ENCODE measurements at places on chromosomes 6 and 20.
A peak's percentile ranks its signal among the peaks of the same experiment; 100 is the strongest.

DNA sequence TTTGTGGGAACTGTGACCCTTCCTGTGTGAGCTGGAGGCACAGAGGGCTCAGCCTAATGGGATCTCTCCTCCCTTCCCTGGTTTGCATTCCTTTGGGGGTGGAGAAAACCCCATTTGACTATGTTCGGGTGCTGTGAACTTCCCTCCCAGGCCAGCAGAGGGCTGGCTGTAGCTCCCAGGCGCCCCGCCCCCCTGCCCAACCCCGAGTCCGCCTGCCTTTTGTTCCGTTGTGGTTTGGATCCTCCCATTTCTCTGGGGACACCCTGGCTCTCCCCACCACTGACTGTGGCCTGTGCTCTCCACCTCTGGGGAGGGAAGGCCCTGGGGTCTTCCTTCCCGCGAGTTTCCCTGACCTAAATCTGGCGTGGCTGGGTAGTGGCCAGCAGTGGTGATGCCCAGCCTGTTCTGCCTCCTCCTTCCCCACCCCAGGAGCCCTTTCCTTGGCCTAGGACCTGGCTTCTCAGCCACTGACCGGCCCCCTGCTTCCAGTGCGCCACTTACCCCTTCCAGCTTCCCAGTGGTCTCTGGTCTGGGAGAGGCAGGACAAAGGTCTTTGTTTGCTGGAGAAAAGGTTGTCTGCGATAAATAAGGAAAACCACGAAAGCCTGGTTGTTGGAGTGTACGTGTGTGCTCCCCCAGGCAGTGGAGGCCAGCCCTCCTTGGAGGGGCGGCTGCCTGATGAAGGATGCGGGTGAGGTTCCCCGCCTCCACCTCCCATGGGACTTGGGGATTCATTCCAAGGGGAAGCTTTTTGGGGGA lies 4.9 kb downstream of the VEGFA start:
- DNase-seq, result peak; percentile 79

- DNase-seq, result no peak
Measured at GRCh38 chr6:116887168-116887567, 10.1 kb downstream of the RFX6 start.

DNA sequence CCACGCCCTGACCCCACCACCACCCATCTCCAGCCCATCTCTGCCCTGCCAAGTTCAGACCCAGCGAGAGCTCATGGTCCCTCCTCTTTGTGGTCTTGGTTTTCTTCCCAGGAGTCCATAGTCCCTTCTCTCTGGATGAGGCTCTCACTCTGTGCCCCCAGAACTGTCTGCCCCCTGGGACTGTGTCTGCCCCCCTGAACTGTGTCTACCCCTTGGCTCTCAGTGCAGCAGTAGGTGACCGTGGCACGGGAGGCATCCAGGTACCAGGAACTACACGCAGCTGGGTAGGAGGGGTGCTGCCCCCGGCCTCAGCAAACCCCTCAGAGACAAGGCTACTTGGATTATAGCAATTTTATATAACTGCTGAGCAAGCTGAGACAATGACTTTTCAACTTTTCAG lies 23.6 kb downstream of the PRR18 start:
- no peak for DNase-seq

- DNase-seq, result no peak
Measured at GRCh38 chr6:56299916-56300315, 52.5 kb upstream of the COL21A1 start.

- DNase-seq, result no peak
Measured at GRCh38 chr20:46200582-46201570, 82.8 kb downstream of the CD40 start.

- no peak for DNase-seq
Measured at GRCh38 chr6:100103194-100103593, 109.2 kb upstream of the MCHR2 start.

GRCh38 chr6:55872866-55873265 lies 2.5 kb downstream of the BMP5 start:
- DNase-seq, result no peak

DNA sequence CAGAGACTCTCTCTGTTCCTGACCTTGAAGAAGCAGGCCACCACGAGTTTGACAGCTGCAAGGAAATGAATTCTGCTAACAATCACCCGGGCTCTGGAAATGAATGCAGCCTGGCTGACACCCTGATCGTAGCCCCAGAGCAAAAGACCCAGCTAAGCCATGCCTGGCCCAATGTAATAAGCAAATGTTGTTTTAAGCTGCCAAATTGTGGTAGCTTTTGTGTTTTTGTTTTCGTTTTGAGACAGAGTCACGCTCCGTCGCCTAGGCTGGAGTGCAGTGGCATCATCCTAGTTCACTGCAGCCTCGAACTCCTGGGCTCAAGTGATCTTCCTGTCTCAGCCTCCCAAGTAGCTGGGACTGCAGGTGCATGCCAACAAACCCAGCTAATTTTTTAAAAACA lies 3.3 kb upstream of the OXT start:
- DNase-seq, result no peak

- no peak for DNase-seq
Measured at GRCh38 chr6:3328145-3328544, 69.4 kb downstream of the PSMG4 start.

DNA sequence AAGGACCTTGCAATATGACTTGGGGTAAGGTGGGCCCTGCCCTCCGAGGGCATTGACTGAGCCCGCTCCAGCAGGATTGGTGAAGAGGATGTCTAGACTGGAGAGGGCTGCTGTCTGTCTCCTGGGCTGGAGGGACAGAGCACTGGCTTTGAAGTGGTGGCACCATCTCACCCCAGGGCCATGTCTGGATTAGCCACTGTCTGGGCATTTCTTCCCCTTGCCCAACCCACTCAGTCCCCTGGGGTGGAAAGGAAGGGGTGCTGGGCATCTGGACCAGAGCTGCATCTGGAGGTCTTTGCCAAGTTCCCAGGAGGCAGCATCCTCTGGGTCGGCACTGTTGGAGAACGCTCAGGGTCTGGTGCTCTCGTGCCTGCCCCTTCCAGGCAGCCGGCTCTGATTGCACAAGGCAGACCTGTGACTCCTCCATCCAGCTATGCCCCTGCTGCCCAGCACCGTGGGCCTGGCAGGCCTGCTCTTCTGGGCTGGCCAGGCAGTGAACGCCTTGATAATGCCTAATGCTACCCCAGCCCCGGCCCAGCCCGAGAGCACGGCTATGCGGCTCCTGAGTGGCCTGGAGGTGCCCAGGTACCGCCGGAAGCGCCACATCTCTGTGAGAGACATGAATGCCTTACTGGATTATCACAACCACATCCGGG lies at the start of gene R3HDML:
Gene R3HDML, plus strand, starts transcription at position 319 of the 656 bp plus-strand sequence. Its CDS starts 115 bp downstream, at position 434.
- no peak for DNase-seq

DNA sequence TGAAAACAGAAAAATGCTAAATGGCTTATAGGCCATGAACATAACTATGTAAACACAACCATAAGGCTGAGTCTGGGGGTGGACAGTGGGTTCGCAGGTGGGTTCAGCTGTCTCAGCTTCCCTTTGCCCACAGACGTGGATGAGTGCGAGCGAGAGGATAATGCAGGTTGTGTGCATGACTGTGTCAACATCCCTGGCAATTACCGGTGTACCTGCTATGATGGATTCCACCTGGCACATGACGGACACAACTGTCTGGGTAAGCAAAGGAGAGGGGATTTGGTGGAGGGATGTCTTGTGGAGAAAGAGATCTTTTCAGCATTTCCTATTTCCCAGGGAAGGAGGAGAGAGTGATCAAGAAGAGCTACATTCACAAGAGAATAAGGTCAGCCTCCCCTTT lies 14.7 kb downstream of the SCUBE3 start:
- no peak for DNase-seq

DNA sequence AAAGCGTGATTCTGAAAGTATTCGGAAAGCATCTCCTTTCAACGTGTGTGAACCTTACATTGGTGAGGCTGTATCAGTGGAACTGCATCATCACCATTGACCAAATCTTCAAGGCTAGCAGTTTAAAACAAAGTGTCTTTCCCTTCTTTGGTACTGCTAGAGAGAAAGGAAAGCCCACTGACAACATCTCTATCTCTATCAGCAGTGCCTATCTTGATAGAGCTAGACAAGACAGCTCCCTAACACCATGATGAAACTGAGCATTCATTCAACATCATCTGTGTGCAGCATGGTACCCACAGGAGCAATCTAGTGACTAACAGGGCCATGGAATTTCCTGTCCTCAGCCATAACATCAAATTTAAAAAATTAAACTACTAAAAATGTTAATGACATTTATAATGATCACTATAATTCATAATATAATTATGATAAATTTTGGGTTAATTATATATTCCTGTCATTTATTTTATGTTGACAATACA lies 31.5 kb upstream of the EDN1 start:
- no peak for DNase-seq

GRCh38 chr6:134584847-134585516 lies 267.1 kb upstream of the SGK1 start:
- no peak for DNase-seq

GRCh38 chr6:125129354-125129753 lies 24.2 kb upstream of the TPD52L1 start:
- DNase-seq, result no peak

DNA sequence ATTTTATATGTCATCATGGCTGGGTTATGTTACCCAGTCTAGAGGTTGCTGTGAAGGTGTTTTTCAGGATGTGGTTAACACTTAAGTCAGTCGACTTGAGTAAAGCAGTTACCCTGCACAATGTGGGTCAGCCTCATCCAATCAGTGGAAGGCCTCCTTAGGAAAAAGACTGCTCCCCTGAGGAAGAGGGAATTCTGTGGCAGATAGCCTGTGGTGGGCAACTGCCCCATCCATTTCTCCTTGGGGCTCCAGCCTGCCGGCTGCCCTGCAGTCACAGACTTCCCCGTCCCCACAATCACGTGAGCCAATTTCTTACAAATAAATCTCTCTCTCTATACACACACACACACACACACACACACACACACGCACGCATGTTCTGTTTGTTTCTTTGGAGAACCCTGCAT lies 34.5 kb upstream of the MPC1 start:
- no peak for DNase-seq

GRCh38 chr20:3766422-3767109 lies 987 bp downstream of the ADISSP start:
- no peak for DNase-seq

- DNase-seq, result no peak
Measured at GRCh38 chr20:61803416-61803914, 262.2 kb downstream of the TAF4 start.

GRCh38 chr6:77466055-77466450 lies 2.8 kb upstream of the HTR1B start:
- DNase-seq, result no peak

- DNase-seq, result no peak
Measured at GRCh38 chr20:35271904-35272303, 6.0 kb downstream of the MMP24OS start.

- no peak for DNase-seq
Measured at GRCh38 chr20:37941332-37941731, 38.4 kb downstream of the VSTM2L start.

DNA sequence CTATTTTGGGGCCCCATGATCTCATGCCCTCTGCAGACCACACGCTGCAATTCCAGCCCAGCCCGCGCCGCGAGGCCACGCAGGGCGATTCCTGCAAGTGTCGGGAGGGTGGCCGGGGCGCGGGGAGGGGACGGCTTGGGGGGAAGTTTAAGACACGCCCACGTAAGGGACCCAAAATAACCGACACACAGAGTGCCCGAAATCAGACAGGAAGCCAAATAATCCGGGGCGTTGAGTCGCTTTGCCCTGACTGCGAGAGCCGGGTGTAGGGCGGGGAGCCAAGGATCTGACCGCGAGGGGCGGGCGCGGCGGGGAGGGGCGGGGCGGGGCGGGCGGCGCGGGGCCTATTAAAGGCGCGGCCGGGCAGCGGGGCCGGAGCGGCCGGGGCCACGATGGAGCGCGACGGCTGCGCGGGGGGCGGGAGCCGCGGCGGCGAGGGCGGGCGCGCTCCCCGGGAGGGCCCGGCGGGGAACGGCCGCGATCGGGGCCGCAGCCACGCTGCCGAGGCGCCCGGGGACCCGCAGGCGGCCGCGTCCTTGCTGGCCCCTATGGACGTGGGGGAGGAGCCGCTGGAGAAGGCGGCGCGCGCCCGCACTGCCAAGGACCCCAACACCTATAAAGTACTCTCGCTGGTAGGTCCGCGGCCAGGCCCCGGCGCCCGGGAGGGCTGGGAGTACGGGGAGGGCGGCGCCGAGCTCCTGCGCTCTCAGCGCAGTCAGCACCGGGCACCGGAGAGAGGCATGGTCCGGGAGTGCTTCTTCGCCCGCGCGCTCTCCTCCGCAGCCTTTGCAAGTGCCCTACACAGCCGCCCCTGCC lies at the start of gene ENPP1:
Gene ENPP1, plus strand, starts transcription at position 377 of the 816 bp plus-strand sequence. Its CDS starts 16 bp downstream, at position 393.
- peak; percentile 9 for DNase-seq

DNA sequence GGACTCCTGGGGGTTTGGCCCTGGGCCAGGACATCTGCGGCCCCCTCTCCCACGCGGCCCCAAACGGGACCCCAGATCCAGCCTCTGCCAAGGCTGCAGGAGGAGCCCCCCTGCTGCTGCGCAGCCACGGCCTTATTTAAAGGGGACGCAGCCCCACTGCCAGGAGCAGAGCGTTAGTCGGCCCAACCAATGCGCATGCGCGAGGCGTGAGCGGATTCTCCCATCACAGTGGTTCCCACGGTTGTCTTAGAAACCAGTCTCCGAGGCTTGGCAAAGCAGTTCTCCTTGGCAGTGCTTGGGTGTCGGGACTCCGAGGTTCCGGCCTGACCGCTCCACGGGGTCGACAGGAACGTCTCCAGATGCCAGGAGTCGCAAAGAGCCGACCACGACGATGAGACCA lies 288.3 kb upstream of the ZNF337 start:
- DNase-seq, result no peak

GRCh38 chr6:44606504-44606903 lies 219.0 kb downstream of the CDC5L start:
- no peak for DNase-seq

DNA sequence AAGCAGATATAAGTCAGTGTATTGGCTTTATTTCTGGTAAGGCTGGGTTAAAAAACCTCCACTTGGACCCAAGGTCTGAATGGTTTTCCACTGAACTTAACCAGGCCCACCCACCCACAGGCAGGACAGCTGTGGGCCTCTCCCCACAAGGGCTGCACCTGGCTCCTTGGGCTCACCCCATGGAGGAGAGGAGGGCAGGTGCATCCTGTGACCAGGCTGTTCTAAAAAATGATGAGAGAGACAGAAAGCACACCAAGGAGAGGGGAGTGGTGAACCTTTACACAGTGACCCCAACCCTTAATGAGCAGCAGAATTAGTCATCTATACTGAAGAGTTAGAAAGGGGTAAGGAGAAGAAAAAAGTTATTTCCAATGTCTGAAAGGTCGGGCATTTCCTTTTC lies 34.5 kb upstream of the DUSP22 start:
- DNase-seq, result no peak

- DNase-seq, result no peak
Measured at GRCh38 chr20:35497320-35497719, 32.1 kb downstream of the C20orf173 start.
